ENCODE measurements at places on chromosomes 11 and 22. TPM values are rescaled to one million over a fixed set of nuclear protein-coding genes. Genes with fewer than 3 reads are reported as not detected.

PARVG gene
- total RNA-seq, result 29.5 TPM

CBLIF gene
- total RNA-seq, result not detected

MMP10 gene
- total RNA-seq, result not detected

LAMTOR1 gene
- 87.4 TPM for total RNA-seq

DMC1 gene
- 12.3 TPM for total RNA-seq

ADAMTS15 gene
- total RNA-seq, result 12.0 TPM

C11orf91 gene
- total RNA-seq, result not detected

MIOX gene
- total RNA-seq, result not detected

TESMIN gene
- 8.3 TPM for total RNA-seq

MS4A4E gene
- 1.7 TPM for total RNA-seq

CYB5R3 gene
- total RNA-seq, result 174 TPM

SMTNL1 gene
- not detected for total RNA-seq

TP53I11 gene
- total RNA-seq, result 50.6 TPM

RTCB gene
- 42.2 TPM for total RNA-seq
